ENCODE measurements at places on chromosomes 5 and 9.

- DNase-seq = no peak
Measured at GRCh38 chr5:148476302-148476701, 92.5 kb downstream of the FBXO38 start.

GRCh38 chr5:60598424-60598823 lies 101.5 kb downstream of the DEPDC1B start:
- DNase-seq = no peak

DNA sequence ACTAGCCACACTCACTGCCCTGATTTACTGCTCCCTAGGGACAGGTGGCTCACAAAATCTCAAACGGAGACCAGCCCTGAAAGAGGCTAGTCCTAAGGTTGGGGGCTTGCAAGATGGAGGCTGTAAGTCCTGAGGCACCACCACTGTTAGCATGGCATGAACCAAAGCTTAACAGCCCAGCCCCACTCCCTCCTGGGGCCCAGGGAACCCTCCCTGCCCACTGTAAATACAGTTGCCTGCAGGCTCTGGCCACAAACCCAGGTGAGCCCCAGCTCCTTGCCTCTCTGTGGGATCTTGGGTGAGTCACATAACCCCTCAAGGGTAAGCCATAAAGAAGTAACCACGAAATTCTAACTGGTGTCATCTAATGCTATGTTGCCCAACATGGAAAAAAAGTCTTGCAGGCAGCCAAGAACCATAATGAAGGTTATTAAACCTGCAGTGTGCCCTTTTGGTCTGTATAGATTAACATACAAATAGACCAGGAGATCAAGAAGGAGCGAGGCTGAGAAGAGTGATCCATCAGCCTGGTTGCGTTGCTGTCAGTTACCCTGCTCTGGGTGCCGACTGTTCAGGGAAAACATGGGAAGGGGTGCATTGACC lies 1.7 kb upstream of the POMT1 start:
- DNase-seq = no peak

DNA sequence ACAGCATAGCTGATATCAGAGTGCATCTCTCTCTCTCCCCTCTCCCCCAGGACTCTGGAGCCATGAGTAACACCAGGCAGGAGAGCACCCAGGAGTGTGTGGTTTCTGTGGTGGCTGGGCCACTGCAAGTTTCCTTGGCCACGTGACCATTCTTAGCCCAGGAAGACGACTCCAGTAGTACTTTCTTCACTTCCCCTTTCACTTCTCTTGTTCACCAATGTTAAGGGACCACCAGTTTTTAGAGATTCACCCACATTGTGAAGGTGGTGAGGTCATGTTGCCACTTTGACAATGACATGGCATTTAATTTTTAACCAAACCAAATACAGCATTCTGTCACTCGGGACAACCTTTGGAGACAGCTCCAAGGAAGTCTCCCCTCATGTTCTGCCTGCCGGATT lies 17.9 kb upstream of the DAPK1 start:
- peak; percentile 12 for DNase-seq

DNA sequence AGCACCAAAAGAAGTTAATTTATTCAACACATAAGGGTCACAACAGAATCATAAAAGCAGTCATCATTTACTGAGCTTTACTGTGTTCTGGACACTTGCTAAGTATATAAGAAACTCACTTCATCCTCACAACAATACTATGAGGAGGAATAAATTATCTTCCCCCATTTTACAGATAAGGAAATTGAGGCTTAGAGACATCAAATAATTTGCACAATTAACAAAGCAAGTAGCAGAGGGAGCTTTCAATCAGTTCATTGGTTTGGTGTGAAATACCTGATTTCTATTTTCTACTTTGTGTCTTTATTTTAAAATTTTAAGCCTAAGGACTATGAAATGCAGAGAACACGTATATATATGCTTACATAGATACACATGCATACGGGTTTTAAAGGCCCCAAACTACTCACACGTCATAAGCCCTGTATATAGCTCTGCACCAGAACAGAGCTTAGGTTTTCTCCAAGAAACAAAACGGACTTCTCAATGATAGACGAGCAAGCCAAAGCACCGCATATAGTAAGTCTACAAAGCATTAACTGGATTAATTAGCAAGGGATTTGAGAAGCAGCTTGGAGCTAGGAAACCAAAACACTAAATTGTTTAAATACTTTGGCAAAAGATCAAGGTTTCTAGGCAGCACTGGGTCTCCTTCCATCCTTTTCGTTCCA lies 95.6 kb downstream of the DENND1A start:
- no peak for DNase-seq

- DNase-seq = no peak
Measured at GRCh38 chr9:130825351-130825651, 9.8 kb upstream of the ABL1 start.

DNA sequence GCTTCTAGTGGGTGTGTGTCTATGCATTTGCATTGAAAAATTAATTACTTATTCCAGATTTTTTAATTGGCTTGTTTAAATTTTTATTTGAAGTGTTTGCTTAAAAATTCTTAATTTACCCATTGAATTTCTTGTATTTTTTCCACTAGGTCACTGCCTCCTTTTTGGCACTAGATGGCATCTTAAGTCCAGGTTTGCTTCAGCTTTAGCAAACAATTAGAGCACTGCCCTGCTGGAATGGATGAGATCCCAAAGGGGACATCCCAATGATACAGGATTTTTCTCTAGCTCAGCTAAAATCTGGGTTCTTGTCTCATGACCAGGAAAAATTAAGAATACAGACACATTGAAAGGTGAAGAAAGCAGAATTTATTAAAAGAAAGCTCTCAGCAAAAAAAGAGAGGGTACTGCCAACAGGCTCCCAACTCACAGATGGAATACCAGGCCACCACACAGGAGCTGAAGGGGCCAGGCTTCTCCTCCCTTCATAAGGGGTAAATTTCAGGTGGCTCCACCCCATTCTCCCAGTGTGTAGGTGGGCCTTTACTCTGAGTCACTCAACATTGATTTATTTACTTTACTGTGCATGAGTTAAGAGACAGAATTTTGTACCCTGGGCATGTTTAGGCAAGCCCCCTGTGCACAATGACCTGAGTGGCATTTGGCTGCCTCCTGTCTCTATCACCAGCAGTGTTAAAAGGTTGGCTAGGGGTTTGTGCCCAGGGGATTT lies 532.4 kb downstream of the ANXA1 start:
- no peak for DNase-seq
